ENCODE measurements at places on chromosomes 12 and 14.

DNA sequence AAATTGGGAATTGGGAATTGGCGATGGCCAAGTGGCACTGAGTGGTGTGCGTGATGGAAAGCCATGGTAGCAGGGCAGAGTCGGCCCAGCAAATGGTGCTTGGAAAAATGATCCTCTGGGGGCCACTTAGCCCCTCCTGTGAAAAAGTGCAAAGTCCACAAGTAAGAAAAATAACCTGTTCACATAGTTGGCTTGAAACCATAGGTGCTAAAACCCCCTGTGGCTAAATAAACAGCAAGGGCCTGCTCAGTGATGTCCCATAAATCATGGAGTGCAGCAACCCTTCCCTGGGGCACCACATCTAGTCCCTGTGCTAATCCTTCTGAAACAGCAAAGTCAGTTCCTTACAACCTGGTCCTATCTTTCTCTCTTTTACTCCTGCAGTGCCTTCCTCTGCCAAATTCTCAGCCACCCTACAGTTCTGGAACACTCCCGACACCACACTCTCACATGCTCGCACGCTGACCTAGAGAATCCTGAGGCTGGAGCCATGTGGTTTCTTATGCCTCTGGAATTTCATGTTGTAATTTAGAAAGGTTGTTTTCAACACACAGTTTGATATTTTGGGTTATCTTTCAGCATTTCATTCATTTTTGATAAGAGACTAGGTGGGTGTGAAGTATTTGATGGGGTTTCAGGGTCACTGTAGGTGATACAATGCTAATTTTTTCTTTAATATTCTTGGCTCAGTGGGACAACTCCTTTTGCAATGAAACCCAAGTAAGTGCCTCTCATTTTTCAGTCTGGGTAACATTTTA, 123.6 kb downstream of the SMOC1 start:
- no peak for DNase-seq

DNA sequence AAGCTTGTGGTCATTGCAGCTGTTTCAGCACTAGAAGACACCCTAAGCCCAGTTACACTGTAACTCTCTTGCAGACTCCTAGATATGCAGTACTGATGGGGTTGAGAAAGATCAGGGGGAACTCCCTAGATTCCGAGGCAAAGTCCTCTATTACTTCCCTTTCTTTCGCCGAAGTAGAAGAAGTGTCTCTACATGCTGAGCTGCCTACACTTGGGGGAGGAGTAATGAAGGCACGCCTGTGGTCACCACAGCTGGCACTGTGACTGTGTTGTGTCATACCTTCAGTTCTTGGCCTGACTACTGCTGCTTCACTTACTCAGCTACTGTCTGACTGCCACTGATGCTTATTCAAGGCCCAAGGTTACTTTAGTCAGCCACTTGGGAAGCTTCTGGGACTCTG, 35.1 kb upstream of the RPL10L start:
- no peak for DNase-seq

DNA sequence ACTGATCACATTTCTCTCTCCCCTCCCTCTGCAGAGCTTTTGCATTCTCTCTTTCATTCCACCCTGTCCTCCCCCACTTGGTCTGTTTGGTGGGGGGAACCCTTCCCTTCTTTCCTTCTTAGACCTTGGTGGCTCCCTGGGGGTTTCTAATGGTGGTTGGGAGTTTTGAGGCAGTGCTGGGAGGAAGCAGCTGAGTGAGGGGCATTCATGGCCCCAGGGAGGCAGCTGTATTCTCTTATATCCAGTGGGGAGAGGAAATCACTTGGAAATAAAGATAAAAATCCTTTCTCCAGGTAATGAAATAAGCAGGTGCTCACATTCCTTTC, 13.3 kb downstream of the NGDN start:
- DNase-seq: no peak

- no peak for DNase-seq
Measured at GRCh38 chr14:81342850-81343580, 57.1 kb downstream of the STON2 start.

GRCh38 chr12:72699362-72699761, 427.2 kb downstream of the TRHDE start:
- DNase-seq: no peak

DNA sequence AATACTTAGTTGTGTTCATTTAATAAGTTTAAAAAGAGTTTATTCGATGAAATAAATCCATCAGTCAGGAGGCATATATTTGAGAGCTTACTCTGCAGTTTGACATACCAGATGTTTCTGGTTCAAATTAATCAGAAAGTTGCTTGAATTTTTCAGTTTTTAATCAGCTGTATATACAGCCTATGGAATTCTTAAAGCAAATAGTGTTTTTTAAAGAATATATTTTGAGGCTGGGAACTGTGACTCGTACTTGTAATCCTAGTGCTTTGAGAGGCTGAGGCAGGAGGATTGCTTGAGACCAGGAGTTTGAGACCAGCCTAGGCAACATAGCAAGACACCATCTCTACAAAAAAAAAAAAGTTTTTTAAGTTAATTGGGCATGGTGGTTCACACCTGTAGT, 112.1 kb downstream of the MON2 start:
- no peak for DNase-seq

DNA sequence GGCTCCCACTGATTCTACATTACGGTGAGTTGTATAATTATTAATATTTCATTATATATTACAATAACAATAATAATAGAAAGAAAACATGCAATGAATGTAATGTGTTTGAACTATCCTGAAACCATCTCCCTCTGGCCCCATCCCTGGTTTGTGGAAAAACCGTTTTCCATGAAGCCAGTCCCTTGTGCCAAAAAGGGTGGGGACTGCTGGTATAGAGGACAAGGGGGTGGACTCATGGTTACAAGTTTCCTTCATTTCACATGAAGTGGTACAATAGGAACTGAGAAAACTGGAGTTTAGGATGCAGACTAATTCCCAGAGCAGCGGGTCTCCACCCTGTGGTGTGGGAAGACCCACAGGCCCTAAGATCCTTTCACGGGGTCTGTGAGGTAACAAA, 3.0 kb upstream of the C1RL start:
- no peak for DNase-seq

- DNase-seq: no peak
Measured at GRCh38 chr12:52445876-52446275, 6.1 kb downstream of the KRT6B start.

- no peak for DNase-seq
Measured at GRCh38 chr14:30528119-30528518, 30.8 kb upstream of the G2E3 start.

- DNase-seq: no peak
Measured at GRCh38 chr14:77031759-77032490, 3.4 kb upstream of the IRF2BPL start.

DNA sequence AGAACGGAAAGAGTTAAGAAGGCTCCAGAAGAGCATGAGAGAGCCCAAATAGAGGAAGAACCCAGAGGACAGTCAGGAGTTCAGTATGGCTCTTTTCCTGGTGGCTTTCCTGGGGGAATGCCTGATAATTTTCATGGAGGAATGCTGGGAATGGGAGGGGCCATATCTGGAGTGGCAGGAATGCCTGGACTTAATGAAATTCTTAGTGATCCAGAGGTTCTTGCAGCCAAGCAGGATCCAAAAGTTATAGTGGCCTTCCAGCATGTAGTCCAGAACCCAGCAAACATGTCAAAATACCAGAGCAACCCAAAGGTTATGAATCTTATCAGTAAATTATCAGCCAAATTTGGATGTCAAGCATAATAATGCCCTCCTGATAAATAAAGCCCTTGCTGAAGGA, 15.5 kb upstream of the SYT10 start:
- DNase-seq: no peak

GRCh38 chr12:124548854-124549378, 18.5 kb downstream of the NCOR2 start:
- DNase-seq: no peak

DNA sequence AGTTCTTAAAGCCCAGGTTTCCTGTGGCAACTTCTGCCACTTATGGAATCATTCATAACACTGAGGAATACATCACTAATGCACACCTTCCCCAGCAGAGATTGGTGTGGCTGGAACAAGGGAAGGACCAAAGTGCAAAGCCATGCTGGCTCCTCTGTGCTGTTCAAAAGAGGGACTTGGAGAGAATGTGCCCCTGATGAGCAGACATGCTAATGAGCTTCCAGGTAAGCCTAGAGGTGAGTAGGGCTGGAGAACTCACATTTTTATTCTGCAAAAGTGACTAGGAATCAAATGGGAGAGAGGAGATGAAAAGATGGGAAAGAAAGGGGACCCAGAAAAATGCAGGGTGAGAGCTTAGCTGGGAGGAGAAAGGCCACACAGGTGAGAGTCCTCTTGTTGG, 289.7 kb downstream of the TTC8 start:
- DNase-seq: no peak

GRCh38 chr12:123787466-123787865, 25.4 kb downstream of the DNAH10 start:
- no peak for DNase-seq

DNA sequence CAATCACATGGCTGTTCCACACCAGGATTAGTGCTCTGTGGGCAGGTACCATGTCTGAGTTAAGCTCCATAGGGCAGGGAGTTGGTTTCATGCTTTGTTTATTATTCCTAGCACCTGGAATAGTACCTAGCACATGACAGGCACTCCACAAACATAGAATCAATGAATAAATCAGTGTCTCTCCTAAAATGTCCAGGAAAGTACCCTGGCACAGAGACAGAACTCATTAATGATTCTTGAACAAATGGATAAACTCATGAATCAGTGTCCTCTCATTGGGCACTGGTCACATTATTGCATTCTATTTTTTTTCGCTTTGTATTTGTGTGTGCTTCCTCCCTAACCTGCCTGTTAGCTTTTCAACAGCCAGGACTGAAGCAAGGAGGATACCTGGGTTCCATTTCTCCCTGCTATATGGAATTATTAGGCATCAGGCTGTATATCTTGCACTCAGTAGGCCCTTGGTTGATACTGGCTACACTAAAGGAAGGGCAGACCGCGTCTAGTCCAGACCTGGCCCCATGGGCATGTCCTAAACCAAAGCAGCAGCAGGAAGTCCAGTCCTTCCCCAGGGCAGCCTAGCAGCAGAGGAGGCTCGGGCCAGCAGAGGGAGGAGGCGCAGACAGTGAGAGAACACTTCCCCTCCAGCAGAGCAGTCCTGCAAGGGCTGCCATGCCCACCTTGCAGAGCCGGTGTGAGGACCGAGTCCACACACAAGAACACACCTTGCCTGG, 18.4 kb downstream of the HDAC7 start:
- peak; percentile 55 for DNase-seq

- no peak for DNase-seq
Measured at GRCh38 chr14:98733536-98733935, 538.5 kb downstream of the BCL11B start.

DNA sequence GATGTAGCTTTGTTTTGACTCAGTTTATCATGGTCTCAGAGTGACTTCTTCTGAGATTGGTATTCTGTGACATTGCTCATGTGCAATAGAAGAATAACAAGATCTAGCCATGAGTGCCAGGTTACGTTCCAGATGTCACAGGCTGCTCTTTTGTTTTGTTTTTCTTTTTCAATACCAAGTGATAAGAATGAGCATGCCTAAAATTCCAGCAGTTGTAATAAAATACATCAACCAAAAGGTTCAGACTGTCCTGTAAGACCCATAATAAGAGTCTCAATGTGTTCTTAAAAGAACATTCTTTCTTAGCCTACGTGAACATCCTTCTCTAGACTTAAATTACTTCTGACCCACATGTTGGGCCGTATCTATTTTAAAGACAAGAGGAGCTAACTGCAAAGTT, 669.2 kb downstream of the DIO2 start:
- DNase-seq: no peak

- no peak for DNase-seq
Measured at GRCh38 chr14:93369713-93370266, 22.8 kb downstream of the COX8C start.

DNA sequence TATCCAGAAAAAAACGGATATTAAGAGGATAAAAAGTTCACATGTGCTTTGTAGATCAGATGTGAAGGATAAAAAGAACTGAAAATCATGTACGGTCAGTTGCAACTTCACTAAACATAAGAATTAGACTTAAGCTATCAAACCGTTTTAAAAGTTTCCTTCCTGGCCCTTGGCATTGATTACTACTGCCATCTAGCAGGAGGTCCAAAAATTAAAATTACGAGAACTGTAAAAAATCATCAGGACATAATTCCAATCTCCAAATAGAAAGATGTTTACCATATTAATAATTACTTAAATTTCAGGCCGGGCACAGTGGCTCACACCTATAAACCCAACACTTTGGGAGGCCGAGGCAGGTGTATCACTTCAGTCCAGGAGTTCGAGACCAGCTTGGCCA, 7.9 kb downstream of the WDR89 start:
- no peak for DNase-seq

DNA sequence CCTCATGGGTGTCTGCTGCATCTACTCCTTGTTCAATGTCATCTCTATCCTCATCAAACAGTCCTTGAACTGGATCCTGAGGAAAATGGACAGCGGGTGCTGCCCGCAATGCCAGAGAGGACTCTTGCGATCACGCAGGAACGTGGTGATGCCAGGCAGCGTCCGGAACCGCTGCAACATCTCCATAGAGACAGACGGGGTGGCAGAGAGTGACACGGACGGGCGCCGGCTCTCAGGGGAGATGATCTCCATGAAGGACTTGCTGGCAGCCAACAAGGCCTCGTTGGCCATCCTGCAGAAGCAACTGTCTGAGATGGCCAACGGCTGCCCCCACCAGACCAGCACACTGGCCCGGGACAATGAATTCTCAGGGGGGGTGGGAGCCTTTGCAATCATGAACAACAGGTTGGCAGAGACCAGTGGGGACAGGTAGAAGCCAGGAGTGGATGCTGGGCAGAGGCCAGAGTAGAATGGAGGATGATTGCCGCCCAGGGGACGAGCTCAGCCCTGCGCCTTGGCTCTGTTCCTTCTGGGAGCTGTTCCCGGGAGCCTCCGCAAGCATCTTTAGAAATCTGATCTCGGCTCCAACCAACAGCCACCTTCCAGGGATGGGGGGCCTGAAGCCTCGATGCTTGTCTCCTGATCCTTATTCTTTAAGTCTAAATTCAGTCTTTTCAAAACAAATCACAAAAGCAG, 71.6 kb upstream of the PSMC1 start:
- DNase-seq: no peak

DNA sequence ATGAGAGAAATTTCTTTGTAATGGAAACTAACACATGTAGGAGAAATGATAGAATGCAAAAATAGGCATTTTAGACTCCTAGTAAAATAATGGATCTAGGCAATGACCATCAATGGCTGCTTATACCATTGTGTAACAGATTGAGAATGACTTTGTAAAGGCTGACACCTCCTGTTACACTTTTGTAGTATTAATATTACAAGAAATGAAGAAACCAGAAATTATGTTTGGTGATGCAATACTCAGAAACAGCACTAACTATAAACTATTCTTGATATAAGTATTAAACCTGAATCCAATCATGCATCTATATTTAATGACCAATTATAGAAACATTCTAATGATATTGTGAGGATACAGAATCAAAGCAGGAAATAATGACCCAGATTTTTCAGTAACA, 108.5 kb upstream of the CNTN1 start:
- DNase-seq: no peak

GRCh38 chr12:112121780-112122565, 3.4 kb upstream of the TRAFD1 start:
- no peak for DNase-seq

GRCh38 chr14:23366426-23366921, 1.5 kb upstream of the EFS start:
- DNase-seq: peak; percentile 49

GRCh38 chr12:113710216-113710615, 238.5 kb upstream of the LHX5 start:
- DNase-seq: no peak

- DNase-seq: no peak
Measured at GRCh38 chr12:1919284-1919683, 832 bp upstream of the CACNA2D4 start.
